RKO (cell line): ENCODE measurements at places on chromosomes 6 and 20.
A peak's percentile ranks its signal among the peaks of the same experiment; 100 is the strongest.

DNA sequence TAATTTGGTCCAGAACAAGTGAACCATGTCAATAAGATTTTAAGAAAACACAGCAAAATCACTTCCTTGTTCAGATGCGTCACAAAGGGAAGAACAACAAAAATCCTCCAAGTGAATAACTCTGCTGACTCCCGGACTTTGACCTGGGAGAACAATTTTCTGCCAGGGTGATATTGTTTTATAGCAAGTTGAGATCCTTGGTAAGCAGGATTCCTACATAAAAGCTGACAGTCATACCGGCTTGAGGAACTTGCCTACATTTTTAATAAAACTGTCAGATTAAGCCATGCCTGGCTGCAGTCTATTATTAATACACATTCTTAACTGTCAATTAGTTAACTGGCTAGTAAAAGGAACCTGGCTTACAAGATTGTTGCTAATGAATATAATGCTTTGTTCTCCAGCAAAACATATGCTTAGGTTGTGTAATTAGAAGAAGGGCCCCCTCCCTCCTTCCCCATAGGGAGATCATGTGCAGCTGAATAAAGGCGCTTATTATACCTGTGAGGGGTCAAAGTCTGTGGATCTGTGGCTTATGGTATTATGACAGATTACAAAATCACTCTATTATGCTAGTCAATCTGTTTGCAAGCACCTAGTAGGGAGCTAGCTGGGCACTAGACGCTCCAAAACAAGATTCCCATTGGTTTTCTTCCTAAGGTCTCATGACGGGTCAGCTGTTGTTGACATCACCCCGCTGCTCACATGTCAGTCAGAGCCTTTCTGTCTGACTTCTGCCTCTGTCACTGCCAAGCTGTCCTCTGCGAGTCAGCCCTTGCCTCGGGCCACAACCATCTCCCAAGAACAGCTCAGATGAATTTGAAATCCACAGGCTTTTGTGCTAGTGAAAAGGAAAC lies 44.6 kb upstream of the SEC63 start:
- DNase-seq: peak; percentile 50

DNA sequence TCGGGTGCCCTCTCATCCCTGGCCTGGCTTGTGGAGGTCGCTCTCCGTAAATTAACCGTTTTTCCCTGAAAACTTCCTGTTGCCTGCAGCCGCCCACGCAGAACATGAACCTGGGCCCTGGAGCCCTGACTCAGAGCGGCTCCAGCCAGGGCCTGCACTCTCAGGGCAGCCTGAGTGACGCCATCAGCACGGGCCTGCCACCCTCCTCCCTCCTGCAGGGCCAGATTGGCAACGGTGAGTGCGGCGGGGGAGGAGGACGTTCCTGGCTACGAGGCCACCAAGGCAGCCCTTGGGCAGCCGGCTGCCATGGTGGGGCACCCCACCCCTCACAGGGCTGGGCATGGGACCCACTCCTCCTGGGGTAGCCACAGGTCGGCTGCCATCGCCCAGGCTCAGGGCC lies 17.8 kb downstream of the SS18L1 start:
- DNase-seq: peak; percentile 48

GRCh38 chr6:12636336-12636735 lies 80.2 kb upstream of the PHACTR1 start:
- no peak for DNase-seq

DNA sequence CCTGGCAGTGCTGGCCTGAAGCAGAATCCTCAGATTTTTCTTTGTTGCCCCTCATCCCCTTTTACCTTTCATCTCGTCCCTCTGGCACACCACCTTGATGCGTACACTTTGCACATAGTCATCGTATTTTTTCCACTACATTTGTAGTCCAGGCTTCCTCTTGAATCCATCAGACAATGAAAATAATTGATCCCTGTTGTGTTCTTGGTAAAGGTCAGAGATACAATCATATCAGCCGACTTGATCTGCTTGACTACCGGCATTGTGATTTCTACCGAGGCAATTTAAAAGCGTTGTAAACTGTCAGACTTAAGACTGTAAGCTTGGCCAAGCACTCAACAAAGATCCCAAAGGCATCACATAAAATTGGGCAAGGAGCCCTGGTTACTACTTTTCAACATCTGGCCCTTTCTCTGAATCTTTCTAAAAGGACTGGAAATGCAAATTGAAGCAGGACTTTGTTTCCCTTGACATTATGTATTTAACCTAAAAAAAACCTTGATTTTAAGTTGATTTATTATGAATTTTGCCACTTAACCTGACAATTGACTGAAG lies 512.6 kb downstream of the LMBRD1 start:
- DNase-seq: no peak

DNA sequence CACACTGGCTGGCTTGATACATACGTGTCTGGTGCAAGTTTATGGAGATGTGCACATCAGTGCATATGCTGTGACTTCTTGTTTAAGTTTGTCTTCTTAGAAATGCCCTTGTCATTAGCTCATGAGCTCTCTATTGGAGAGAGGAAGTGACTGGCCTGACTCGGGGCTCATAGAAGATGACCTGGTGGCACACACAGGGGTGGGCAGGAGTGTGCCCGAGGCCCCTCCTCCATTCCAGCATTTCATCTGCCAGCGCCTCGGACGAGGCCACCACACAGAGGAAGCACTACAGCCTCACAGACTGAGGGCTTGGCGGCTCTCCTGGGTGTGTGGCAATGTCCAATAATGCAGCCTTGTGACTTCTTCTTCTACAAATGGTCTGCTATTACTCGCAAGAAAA lies 109.7 kb downstream of the FAM120B start:
- no peak for DNase-seq

DNA sequence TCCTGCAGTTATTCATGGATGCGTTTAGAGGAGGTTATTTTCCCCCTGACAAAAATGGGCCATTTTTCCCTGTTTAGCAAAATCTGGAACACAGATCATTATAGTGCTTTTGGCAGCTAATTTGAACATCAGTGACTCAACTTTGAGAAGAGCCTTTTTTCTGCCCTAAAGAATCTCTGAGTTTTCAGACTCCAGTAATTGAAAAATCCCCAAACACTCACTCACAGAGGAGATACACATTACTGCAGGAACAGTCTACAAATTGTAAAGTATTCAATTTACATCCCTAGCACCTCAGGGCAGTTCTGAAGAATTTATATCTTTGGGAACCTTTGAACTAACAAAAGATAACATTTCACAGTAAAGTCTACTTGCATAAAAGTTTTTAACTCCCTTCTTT lies 966.6 kb upstream of the SLC35B3 start:
- DNase-seq: no peak

DNA sequence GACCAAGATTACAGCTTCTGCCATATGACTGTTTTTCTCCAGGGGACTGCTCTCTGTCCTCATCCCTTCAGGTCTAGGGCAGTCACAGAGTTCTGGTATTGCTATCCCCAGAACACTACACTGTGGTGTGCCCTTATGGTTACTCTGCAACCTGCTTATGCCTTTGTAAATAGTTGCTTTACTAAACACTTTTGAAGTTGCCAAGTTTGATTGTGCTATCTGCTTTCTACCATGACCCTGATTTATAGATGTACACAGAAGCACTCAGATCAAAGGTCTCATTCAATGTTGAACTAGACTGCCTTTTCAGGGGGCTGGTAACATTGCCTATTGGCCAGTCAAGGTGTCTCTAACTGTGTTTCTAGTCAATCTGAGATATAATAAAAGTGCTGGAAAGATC lies 794.7 kb downstream of the DHX35 start:
- DNase-seq: no peak

DNA sequence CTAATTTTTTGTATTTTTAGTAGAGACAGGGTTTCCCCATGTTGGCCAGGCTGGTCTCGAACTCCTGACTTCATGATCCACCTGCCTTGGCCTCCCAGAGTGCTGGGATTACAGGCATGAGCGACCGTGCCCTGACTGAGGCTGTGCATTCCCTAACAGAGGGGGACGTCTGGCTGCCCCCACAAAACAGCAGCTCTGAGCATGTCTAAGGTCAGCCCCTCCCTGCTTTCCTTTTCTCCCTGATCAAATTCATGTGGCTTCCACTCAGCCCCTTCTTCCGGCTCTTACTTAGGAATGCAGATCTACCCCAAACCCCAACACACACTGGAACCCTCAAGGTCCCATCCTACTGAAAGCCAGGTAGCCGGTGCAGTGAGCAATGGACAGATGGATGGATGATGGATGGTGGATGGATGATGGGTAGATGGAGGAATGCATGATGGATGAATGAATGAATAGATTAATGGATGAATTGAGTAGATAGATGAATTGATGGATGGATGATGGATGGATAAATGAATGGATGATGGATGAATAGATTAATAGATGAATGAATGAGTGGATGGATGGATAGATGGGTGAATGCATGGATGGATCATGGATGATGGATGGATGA lies 91.5 kb upstream of the BHLHE23 start:
- DNase-seq: no peak

DNA sequence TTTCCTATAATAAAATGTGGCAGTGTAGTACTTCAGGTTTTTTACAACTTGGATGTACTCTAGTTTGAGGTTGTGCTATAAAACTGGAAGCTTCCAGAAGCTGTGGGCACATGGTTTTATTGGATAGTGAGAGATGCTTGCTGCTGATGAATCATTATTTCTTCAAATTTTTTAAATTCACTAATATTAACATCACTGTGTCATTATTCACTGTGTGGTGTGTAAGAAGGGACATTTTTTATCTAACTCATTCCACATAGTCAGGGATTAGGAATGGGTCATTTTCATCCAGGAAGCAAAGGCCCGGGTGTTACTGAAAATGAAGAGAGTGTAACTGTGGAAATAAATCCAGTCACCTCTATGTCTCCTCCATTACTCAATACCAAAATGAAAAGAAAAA lies 421.0 kb downstream of the TENT5A start:
- DNase-seq: no peak

DNA sequence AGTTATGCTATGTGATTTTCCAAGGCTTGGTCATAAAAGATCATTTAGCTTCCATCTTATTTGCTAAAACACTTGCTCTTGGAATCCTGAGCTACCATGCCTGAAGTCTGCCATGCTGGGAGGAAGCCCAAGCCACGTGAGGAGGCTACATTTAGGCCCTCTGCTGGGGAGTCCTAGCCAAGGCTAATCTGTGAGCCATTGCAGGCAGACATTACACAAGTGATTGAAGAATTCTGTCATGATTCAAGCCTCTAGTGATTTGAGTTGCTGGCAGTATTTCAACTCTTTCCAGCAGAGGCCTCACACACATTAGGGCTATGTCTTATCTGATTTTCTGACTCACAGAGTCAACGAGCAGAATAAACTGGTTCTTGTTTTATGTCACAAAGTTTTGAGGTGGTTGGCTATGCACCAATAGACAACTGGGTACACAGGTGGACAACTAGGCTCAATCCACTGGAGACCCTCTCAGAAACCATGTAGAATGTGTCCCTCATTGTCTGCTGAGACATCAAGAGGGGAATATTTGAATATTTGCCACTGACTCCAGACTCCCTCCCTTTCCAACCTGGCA lies 227.2 kb upstream of the SULF2 start:
- peak; percentile 27 for DNase-seq

- DNase-seq: no peak
Observed at GRCh38 chr6:35360349-35361138, 18.2 kb downstream of the PPARD start.
